KBM-7 (cell line): ENCODE measurements at places on chromosomes 1 and 21.

DNA sequence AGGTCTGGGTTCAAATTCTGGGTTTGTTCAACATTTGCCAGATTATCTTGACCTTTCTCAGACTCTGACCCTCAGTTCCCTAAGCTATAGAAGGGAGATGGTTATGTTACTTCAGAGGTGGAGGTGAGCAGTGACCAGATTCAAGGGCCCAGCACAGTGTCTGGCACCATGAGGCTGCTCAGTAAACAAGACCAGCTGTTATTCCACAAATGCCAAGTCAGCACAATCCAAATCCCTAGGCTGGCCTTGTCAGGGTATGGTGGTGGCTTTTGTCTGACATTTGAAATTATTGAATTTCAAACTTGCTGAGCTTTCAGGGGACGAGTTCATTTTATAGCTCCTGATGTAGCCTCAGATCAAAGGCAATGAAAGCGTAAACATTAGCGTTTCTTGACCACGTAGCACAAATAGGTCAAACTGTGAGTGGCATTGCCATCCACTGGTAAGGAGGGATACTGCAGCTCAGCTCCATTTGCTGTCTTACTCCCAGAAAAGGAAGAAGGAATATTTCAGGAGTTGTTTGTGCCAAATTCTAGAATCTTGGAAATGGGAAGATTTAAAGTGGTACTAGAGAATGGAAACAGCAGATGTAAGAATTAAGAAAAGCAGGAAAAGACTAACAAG lies 94.3 kb upstream of the EDN2 start:
- peak; percentile 11 for DNase-seq

GRCh38 chr1:44604157-44604955 lies 69.9 kb downstream of the TMEM53 start:
- no peak for DNase-seq

DNA sequence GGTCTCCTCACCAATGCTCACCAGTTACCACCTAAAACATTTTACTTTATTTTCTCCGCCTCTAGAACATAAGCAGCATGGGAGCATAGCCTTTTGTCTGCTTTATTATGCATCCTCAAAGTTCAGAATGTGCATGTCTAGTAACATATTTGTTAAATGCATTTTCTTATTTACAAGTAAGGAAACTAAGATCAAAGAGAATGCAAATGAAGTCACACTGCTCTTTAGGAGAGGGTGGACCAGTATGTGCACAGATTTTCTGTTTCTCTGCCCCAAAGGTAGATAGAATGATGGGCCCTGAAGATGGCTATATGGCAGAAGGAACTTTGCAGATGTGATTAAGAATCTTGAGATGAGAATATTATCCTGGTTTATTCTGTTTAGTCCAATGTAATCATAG lies 9.7 kb upstream of the WARS2 start:
- DNase-seq: no peak

DNA sequence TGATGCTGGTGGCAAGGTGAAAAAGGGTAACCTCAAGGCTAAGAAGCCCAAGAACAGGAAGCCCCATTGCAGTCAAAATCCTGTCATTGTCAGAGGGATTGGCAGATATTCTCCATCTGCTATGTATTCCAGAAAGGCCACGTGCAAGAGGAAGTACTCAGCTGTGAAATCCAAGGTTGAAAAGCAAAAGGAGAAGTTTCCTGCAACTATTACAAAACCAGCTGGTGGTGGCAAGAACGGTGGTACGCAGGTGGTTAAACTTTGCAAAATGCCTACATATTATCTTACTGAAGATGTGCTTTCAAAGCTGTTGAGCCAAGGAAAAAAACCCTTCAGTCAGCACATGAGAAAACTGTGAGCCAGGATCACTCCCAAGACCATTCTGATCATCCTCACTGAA lies 13.7 kb upstream of the VPS45 start:
- peak; percentile 77 for DNase-seq

DNA sequence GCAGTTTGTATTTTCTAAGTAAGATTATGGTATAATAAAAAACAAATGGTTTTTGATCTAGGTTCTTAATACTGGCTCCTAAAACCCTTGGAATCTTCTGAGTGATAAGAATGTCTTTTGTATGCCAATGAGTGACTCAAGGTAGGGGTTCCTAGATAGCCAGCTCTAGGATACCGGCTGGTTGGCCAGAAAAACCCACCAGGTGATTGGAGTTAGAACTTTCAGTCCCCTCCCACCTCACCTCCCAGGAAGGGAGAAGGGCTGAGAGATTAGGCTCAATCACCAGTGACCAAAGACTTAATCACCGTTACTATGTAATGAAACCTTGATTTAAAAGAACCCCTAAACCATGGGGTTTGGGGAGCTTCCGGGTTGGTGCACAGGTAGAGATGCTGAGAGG lies 8.7 kb upstream of the BRDT start:
- no peak for DNase-seq

- DNase-seq: peak; percentile 77
Observed at GRCh38 chr1:247494767-247495166, 36.9 kb upstream of the OR2B11 start.
